ENCODE measurements at places on chromosomes 4 and X. TPM values are rescaled to one million over a fixed set of nuclear protein-coding genes. Genes with fewer than 3 reads are reported as not detected.

GRCh38 chr4:165519591-165519990 lies 140.8 kb downstream of the CPE start:
- DNase-seq = no peak

GRCh38 chr4:142112451-142112850 lies 476.1 kb downstream of the IL15 start:
- no peak for DNase-seq

DNA sequence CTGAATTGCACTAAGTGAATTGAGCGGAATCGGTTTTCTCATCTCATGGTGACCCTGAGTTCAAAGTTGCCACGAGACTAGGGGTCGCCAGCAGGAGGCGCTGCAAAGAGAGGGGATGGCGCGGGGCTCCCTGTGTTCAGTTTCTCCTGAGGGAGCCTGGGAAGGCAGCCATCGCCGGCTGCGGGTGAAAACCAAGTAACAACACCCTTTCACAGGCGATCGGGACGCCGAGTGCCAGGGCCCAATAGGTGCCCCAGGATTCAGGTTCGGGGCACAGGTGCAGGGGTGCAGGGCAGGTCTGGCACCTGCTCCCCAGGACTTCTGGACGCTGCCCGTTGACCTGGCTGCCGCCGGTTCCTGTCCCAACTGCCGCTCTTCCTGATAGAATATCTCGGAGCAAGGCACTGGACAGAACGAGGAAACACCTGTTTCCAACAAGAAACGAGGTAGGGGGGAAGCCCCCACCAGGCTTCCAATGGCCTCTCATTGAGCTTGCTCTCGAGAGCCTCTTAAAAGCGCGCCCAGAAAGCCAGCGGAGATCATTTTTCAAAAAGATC lies 1.1 kb upstream of the FGF16 start:
- DNase-seq = no peak

DNA sequence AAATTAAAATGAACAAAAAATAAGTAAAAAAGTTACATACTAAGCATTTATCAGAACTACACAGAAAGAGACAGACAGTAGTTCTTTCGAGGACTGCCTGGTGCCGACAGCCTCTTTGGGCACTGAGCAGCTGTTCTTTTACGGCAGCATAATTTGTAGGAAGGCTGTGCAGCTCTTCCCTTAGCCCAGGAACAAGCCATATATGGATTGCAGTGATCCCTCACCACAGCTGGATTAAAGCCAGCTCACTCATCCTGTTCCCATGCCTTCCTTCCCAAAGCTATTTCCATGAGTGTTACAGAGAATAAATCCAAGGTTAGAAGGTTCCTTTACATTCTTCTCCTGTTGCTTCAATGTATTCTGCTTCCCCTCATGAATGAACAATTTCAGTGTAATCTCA lies 71.7 kb downstream of the DDX60L start:
- peak; percentile 80 for DNase-seq

GRCh38 chrX:1390621-1391369 lies 1.1 kb downstream of the SLC25A6 start:
- no peak for DNase-seq

- no peak for DNase-seq
These were observed 149.7 kb upstream of the MSX1 start for GRCh38 chr4:4709736-4710135.

DNA sequence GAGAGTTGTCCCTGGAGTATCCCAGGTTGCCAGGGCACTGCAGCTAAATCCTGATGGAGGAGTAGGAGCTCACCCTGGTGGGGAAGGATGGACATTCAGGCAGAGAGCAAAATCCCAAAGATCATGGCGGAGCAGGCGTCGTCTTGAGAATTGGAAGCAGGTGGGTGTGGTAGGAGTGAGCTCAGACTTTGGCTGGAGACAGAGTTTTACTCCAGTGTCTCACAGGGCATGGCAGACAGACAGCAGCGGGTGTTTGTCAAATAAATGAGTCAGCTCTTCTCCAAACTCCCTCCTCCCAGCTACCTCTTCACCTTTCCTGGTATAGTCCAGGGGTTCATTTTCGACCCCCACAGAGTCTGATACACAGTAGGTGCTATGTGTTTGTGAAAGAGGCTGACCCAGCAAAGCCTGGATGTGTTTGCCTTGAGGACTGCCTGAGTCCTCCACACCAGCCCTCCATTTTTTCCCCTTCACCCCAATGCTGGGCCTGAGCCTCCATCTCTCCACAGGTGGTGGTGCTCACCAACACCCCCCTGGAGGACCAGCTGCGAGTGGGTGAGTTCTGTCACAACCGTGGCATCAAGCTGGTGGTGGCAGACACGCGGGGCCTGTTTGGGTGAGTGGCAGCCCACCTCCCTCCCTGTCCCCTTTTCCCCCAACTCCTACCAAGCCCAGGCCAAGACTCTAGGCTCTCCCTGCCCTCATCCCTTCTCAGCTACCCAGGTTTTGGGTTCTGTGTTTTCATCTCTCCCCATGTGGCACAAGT lies 6.9 kb downstream of the UBA1 start:
- DNase-seq = peak; percentile 70

DNA sequence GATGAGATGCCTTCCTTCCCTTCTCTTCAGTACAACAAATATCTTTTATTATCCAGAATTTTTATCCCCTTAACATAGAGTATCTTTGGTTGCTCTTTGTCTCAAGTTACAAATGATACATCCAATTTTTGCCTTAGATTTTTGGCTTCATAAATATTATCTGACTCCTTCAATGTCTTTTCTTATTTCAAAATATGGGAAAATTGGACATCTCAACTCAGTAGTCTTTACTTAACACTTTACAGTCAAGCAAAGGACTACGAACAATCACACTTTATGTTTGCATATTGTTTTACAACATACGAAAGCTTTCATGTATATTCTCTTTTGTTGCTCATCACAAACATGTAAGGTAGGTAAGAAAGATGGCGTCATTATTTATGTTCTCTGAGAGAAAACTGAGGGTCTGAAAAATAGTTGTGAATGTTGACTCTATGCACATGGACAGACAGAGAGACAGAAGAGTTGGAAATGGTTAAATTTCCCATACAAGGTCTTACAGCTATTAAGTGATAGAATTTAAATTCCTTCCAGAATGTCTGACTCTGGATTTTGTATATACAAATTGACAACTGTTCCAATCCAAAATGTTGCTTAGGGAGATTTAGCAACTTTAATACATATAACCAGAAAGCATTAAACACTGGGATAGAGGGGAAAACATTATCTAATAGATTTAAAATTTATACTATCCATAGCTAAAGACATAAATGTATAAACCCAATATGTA lies 29.4 kb downstream of the DCHS2 start:
- no peak for DNase-seq

DNA sequence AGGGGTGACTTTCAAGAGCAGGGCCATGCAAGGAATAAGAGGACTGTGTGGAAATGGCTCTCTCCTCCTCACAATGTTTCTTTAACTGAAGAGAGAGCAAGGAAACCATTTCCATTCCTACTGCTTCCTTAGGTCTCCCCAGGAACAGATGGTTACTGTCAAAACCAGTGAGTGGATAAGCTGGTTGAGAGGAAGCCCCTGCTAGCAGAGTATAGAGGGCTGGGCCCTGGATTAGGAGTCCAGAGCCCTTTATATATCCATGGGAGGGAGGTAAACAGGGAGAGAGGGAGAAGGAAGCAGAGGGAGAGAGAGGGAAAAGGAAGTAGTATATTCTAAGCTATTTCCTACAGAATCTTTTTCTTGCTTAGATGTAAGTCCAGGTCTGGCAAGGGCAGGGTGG lies 43.8 kb upstream of the LAS1L start:
- no peak for DNase-seq

DNA sequence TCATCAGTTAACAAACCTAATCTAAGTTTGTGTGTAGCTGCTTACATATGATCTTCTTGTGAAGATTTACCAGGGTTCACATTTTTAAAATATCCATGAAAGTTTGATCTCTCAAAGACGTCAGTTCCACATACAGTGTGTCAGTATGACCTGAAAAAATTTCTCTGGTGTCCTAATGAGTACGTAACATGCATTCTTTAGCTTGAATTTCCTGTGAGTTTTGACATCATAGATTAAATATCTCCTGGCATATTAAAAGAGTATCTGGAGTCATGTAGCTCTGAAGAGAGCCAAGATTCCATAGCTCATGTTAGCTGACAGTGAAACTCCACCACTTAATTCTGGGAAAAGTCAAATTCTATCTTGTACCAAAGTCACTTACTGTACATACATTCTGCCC lies 43.9 kb upstream of the PDLIM5 start:
- no peak for DNase-seq

DNA sequence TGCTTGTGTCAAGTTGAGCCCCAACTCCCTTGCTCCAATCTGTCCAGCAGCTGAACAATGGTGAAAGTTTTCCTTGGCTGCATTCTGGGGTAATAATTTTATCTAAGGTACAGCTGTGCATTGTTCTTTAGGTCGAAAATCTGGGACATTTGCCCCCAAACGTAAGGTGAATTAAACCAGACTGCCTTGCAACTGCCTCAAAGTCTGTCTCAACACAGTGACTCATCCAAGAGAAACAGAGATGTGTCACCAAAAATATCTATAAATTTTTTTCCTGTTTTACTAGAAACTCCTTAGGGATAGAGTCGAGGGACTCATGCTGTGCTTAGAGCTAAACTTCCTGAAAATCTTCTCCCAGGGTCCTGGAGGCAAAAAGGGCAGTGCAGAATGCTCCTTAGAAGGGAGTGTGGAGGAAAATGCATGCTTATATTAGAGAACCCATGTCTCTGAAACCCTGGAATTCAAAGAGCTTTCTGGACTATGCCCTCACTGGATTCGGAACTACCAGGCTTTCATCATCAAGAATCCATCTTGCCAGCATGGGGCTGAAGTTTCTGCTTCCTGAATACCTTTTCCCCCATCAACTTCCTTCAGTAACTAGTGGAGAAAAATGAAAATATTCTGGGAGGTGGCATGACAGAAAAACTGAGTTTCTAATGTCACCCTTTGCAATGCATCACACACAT lies 115.7 kb downstream of the PALLD start:
- DNase-seq = no peak

DNA sequence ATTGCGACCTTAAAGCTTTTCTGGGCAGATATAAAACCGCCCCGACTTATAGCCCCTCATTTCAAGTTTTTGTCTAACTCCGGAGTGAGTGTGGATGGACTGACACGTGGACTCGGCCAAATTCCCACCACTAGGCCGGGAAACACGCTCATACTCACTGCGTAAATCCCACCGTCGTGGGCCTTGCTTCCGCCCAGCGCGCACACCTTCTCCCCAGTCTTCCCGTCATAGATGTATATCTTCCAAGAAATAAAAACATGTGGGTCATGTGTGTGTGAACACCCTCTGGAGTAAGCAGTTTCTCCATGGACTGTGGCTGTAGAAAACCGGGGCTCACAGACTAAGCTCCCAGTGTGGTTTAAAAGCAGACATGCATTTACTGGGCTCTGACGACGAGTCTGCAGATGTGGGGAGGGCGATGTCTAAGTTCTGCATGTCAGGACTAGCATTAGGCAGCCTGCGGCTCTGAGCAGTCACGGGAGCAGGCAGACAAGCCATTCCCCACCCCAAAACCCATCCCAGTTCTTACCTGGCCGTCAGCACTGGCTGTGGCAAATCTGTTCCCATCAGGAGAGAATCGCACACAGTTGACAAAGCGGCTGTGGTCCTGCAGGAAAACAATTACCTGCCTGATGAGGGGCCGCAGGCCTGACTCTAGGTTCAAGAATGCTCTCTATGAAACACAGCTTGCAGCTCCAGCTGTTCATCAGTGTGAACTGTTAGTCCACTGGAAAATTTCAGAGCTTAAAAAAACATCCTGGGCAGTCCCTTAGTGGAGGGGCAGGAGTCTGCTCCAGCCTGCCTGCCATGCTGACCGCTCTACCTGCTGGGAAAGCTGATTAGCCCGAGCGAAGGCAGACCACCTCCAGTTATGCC lies 28.2 kb downstream of the WDR1 start:
- DNase-seq = no peak

- peak; percentile 9 for DNase-seq
These were observed 95.9 kb downstream of the WDFY3 start for GRCh38 chr4:84870398-84871163.

DNA sequence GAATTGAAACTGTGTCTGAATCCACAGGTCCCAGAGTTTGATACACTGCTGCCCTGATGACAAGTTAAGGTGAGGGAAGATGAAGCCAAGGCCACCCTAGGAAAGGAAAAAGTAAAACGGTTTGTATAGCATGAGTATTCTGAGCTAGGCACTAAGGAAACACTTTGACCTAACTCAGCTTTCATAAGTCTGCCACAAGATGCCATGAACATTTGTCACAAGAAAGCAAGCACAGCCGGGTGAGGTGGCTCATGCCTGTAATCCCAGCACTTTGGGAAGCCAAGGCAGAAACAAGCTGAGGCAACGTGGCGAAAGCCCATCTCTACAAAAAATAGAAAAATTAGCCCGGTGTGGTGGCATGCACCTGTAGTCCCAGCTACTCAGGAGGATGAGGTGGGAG lies 34.2 kb downstream of the ELOVL6 start:
- DNase-seq = no peak

DNA sequence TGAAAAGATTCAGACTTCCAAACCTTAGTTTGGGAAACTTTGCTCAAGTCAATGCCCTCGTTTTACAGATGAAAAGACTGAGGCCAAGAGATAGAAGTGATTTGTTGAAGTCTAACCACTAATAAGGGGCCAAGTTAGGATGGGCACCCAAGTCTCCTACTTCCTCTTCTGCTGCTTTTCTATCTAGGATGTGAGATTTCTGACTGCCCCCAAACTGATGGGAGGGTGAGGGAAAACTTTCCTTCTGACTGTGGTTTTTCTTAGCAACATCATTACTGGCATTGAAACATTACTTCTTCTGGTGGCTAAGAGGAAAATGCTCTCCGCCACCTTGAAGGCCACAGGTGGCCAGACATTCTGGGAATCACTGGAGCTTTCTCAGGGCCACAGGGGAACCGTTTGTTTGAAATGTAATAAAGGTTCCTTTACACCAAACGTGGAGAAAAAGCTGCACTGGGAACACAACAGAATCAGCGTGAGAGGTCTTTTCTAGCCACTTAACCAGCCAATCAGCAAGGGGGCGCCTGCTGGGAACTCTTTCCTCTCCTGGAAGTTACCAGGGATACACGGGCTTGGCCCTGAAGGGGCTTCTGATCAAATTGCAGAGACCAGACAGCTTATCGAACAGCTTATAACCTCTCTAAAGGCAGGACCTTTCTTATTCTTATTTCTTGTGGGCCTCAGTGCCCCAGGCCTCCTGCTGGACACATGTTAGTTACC lies 115.9 kb upstream of the TEX13D start:
- DNase-seq = no peak

- no peak for DNase-seq
These were observed 73.3 kb upstream of the HHIP start for GRCh38 chr4:144572660-144573059.

DNA sequence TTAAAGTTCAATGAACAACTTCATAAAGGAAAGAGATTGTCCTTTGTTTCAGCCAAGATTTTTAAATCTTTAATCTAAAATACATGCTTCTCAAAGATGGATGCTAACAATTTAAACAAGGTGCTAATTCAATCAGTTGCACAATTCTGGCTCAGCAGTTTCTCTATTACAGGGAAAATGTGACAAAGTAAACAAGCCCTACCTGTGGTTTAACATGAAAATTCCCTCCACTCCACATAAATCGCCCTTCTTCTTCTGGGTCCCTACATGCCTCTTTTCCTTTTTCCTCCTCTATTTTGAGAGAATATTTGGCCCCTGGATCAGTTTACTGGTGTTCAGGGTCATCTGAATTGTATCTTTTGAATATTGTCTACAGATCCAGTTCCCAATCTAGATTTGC lies 80.6 kb downstream of the FRYL start:
- DNase-seq = no peak

GRCh38 chr4:88091378-88091777 lies 67.1 kb downstream of the ABCG2 start:
- DNase-seq = no peak

RNF150 gene
- polyA plus RNA-seq = 39.4 TPM

P2RY4 gene
- polyA plus RNA-seq = 0.15 TPM

CAMK2D gene
- polyA plus RNA-seq = 41.8 TPM

MAGEA12 gene
- polyA plus RNA-seq = not detected

GPR50 gene
- not detected for polyA plus RNA-seq

NMU gene
- not detected for polyA plus RNA-seq

Measured in BJ (cell line).